ENCODE measurements at places on chromosomes 3 and 15. TPM values are rescaled to one million over a fixed set of nuclear protein-coding genes. Genes with fewer than 3 reads are reported as not detected.

DNA sequence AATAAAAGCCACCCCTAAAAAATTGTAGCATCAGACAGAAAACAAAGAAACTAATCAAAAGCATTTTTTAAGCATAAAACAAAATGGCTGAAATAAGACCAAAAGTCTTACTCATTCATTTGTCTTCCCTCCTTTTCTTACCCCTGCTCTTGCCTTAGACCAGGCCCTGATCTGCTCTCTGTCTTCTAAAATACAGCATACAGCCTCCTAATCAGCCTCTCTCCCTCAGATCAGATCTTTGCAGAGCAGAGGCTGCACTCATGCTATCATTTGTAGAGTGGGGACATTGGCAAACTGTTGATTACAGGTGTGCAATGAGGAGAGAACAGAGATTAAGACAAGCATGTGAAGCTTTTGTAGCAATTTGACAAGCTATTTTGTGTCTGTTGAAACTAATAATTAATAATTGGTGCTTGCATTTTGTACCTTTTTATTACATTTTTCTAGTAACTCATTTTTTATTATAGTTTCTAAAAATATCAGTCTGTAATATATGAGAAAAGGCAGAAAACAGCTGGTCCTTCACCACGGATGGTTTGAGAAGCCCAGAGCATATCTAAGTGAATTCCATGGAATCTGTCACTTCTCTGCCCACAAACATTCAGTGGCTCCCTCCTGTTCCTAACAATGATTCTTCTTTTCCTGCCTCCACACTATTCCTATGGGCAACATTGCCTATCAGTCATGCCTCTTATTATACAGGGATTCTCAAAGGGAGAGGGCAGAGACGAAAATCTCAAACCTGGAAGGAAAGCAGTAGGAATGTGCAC lies 286.2 kb upstream of the STT3B start:
- H3K36me3 ChIP-seq, result peaks cover 6% of the 10 kb centered on the region
- no peak overlapping the region for H3K4me3 ChIP-seq
- H3K27me3 ChIP-seq, result no peaks in the 10 kb centered on the region
- no peak for DNase-seq

DNA sequence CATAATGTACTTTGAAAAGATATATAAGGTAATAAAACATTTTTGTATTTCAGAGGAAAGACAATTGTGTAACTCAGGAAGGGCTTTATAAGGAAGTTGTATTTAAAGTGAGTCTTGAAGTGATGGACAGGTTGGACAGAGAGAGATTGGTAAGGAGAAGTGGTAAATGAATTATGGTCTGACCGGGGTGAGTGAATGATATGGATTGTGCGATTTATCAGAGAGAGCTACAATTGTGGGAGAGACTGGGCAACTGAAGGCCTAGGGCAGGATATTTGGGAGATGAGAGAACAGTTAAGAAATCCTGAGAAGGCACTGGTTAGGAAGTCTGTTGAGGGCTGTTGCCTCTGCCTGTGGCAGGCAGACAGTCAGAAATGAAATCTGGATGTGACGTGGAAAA lies 14.8 kb downstream of the IL1RAP start:
- peaks cover 14% of the 10 kb centered on the region for H3K4me1 ChIP-seq
- no peak overlapping the region for H3K4me3 ChIP-seq
- peaks cover 34% of the 10 kb centered on the region for H3K36me3 ChIP-seq
- no peak overlapping the region for H3K27ac ChIP-seq
- DNase-seq, result no peak

DNA sequence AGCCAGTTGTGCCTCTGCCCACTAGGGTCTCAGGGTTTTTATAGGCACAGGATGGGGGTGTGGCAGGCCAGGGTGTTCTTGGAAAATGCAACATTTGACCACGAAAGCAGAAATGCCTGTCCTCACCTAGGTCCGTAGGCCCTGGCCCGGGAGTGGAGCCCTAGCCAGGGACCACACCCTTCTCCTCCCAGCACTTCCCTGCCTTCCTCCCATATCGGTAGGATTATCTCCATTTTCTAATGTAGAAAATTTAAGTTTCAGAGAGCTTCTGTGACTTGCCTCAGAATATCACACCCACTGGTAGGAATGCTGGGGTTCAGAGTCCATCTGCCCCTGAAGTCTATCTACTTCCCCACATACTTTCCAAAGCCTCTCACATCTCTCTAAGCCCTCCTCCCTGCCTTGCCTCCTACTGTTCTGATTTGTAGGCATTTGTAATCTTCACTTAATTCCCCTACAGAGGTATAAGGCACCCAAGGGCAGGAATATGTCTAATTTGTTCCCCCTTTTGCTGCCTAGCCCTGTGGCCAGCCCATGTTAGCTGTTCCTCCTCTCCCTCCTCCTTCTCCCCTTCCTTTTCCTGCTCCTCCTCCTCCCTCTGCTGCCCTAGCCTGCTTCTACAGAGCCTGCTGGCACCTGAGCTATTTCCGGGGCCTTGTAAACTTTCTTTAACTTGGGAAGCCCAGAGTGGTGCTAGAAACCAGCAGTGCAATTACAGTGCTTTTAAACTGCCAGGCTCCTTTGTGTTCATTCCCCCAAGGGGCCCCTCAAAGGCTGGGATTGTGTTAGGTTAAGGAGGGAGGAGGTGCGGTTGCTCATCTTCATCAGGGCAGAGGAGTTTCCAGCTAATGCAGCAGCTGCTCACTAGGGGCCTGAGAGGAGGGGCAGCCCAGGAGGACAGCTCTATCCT lies 71.1 kb downstream of the MRPL46 start:
- no peak for DNase-seq
- no peak overlapping the region for H3K4me3 ChIP-seq
- H3K27ac ChIP-seq, result no peak overlapping the region
- peaks cover 2% of the 10 kb centered on the region for H3K4me1 ChIP-seq

Gene LOXL1
- 0.49 TPM for total RNA-seq

Data from activated CD4-positive, alpha-beta T cell treated with anti-CD3 and anti-CD28 coated beads, Interleukin-2, amount 10 ng/mL, durations not matched to agents 24 days and 14 days (primary cell).